Stimulated activated naive CD4-positive, alpha-beta T cell treated with Interleukin-2 at 50 U/mL for 16 hours (primary cell): ENCODE measurements at places on chromosomes 3 and 15.

- DNase-seq: no peak
Observed at GRCh38 chr3:140319739-140320138, 358.1 kb upstream of the TRIM42 start.

DNA sequence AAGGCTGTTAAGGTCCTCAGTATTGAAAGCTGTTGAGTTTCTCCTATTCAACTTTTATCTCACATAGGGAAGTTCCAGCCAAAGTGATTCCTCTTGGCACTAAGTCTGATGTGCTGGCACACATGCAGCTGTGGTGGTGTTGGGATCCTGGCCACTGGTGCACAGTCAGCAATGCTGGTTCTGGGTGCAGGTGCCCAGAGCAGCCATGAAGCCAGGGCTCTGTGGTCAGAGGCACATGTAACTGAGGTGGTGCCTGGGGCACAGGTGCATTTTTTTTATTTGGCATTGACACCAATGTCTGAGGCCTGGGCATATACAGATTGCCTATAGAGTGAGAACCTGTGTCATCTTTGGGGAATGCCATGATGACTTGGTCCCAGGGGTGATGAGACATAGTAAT, 271.4 kb downstream of the POLQ start:
- DNase-seq: no peak

DNA sequence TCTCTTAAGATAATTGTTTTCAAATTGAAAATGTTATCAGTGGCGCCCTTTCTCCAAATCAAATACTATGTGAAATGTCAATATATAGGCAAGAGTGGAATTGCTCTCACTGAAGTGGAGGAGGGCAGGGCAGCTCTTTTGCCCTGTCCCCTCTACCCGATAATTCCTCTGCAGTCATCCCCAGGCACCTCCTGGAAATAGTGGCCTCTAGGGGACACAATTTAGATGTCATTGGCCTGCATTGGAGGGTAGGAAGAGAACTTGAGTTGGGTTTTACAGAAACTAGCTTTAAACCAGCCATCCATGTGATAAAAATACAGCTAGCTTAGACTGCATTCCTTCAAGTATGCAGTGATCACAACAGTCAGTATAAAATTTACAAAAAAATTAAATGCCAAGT, 288.9 kb downstream of the EDEM1 start:
- no peak for DNase-seq

DNA sequence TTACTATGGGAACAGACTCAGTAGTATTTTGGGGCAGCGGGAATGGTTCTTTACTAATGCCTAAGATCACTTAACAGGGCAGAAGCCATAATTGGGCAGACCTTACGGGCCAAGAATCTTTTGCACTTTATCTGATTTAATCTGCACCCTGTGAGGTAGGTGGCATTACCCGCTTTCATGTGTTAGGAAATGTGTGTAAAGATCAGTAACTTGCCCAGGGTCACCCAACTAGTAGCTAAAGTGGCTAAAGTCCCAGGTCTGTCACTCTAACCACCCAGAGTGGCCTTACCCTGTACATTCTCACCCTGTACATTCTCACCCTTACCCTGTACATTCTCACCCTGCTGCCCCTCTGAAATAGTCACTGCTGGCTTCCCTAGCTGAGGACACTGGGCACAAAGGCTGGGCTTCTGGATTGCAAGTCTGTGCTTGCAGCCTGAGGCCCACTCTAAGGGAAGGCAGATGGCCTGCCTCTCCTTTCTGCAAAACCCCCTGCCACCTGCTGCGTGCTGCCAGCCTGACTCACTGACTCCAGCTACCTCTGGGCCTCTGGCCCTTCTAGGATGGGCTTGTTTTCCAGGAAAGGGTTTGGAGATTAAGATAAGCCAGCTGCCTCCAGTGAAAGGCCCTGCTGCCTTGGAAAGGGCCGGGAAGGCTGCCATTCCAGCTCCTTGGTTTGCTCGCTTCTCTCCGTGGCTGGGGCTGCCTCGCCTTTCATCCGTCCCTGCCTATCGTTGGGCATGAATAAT, 37.5 kb upstream of the MYZAP start:
- DNase-seq: no peak
